ENCODE measurements at places on chromosomes 5 and 9. TPM values are rescaled to one million over a fixed set of nuclear protein-coding genes. Genes with fewer than 3 reads are reported as not detected.

DNA sequence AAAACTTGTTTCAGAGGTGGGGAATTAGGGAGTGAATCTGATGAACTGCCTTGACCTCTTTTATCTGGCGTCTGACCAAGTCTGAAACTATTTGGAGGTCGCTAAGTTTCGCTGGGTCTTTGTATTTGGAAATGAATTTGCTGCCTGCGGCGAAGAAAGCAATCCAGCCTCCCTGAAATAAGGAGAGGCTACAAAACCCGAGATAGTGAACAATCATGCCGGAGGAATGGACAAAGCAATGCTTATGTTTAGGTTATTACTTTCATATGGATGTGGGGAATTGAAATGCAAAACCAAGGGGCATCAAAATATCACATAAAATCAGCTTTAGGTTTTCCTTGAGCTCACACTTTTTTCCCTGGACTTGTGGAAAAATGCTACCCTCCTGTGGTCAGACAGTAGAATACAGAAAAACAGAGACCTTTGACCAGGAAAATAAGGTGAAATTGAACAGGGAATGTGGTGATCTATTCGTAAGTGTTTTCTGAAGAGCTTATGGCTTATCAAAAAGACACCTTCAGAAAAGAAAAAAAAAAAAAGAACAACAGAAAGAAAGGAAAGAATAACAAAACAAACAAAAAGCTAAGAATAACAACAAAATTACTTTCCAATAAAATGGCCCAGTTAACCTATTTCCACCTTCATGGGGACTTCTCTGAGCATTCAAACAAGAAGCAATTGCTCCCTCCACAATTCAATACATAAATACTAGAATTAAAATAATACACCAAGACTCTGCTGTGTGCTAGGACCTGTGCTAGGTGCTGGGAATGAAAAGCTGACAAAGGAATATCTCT, 68.6 kb upstream of the DPYSL3 start:
- no peaks in the 10 kb centered on the region for H3K27me3 ChIP-seq
- no peaks in the 10 kb centered on the region for H3K4me1 ChIP-seq
- no peaks in the 10 kb centered on the region for H3K36me3 ChIP-seq
- H3K4me3 ChIP-seq = no peak overlapping the region
- no peak for DNase-seq
- no peak overlapping the region for H3K27ac ChIP-seq

- no peaks in the 10 kb centered on the region for H3K27me3 ChIP-seq
- H3K36me3 ChIP-seq = peaks cover 56% of the 10 kb centered on the region
- peaks cover 73% of the 10 kb centered on the region for H3K4me1 ChIP-seq
- peak overlapping the region; percentile 80 for H3K4me3 ChIP-seq
- DNase-seq = peak; percentile 95
These were observed 17.2 kb downstream of the TRIM14 start for GRCh38 chr9:98101868-98102273.

DNA sequence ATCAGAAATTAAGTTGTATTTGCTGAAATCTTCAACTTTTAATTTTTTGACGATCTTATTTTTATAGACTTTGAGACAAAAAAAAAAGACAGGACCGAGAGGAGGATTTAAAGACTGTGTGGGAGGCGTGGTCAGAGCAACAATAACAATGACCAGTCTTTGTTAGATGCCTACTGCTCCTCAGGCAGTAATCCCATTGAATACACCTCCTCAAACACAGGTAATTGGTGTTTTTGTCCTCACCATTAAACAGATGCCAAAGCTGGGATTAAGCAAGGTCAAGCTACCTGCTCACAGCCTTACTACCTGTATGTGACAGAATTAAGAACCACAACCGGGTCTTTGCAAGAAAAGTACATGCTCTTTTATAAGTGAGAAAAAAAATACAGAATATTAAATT, 233.3 kb upstream of the GRAMD2B start:
- DNase-seq = no peak
- H3K27ac ChIP-seq = no peak overlapping the region
- no peak overlapping the region for H3K4me3 ChIP-seq
- H3K36me3 ChIP-seq = no peaks in the 10 kb centered on the region
- no peaks in the 10 kb centered on the region for H3K4me1 ChIP-seq

GRCh38 chr9:82489201-82489821, 500.7 kb downstream of the SPATA31D1 start:
- DNase-seq = no peak
- no peak overlapping the region for H3K27ac ChIP-seq
- H3K4me1 ChIP-seq = no peaks in the 10 kb centered on the region
- no peak overlapping the region for H3K4me3 ChIP-seq
- no peaks in the 10 kb centered on the region for H3K36me3 ChIP-seq
- H3K27me3 ChIP-seq = no peaks in the 10 kb centered on the region

- H3K4me3 ChIP-seq = no peak overlapping the region
- H3K27me3 ChIP-seq = peaks cover 2% of the 10 kb centered on the region
These were observed 158.1 kb downstream of the FER start for GRCh38 chr5:108905805-108906204.

GRCh38 chr5:81852291-81853029, 101.6 kb upstream of the SSBP2 start:
- H3K4me3 ChIP-seq = peak overlapping the region; percentile 88
- H3K27ac ChIP-seq = peak overlapping the region; percentile 84
- no peaks in the 10 kb centered on the region for H3K36me3 ChIP-seq

The ZMYND19 gene
- 86.4 TPM for total RNA-seq

The STPG3 gene
- 0.99 TPM for total RNA-seq

The GPX3 gene
- not detected for total RNA-seq

The CCDC192 gene
- not detected for total RNA-seq

The MYMK gene
- not detected for total RNA-seq

The TMC1 gene
- total RNA-seq = not detected
